ENCODE measurements at places on chromosomes 2 and 18.

DNA sequence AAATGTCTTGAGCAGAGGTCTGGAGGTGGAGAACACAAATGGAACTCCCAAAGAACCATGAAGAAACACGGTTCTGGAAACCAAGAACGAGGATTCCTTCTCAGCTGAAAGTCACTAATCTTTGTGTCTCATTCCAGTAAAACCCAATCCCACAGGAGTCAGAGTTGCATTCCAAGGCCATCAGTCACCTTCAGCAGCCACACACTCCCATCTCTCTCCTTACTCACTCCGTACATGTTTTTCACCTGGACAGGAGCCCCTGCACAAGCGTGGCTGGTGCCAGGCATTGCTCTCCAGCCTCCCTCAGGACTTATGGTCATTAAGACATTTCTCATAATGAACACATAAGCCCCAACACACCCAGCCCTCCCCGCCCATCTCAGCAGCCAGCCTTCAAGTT lies 175.4 kb upstream of the SIX2 start:
- DNase-seq: no peak

GRCh38 chr2:225010804-225011203 lies 31.5 kb downstream of the DOCK10 start:
- no peak for DNase-seq

DNA sequence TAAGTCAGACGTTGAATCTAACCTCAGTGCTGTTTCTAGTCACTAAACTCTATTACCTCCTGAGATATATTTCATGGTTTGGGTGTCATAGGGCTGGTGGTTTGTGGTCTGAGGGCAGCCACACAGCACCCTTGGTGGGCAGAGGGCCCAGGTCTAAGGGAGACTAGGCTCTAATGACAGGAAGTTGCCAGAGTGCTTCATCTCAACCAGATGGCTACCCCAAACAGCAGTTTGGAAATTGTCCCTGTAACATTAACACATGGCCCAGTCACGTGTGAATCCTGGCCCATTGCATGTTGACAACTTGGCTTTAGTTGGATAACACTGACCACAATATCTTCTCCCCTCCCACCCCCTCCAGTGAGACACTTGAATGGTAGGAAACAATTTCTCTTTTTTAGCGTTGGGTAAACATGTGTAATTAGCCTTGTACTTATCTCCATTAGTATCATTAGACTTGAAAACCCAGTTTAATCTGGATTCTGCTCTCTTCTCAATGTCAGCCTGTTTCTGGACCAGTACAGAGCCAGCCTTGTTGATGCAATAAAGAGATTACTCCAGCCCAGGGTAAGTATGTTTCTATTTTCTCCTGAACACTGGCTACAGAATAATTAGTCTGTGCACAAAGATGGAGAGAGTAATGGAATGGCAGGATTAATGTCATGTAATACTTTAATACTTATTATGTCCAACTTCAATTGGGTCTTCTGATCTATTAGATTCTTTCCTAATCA lies 187.8 kb upstream of the SIX3 start:
- peak; percentile 92 for DNase-seq

- peak; percentile 65 for DNase-seq
These were observed 81.0 kb upstream of the TMEM17 start for GRCh38 chr2:62586981-62587380.

- no peak for DNase-seq
These were observed 185.3 kb upstream of the RAB6C start for GRCh38 chr2:129794116-129794515.

GRCh38 chr2:182666674-182667314 lies 49.3 kb upstream of the DNAJC10 start:
- peak; percentile 67 for DNase-seq

GRCh38 chr2:231228974-231229529 lies 30.6 kb downstream of the ARMC9 start:
- DNase-seq: no peak

- DNase-seq: no peak
These were observed 255.3 kb downstream of the VAPA start for GRCh38 chr18:10169064-10169562.

DNA sequence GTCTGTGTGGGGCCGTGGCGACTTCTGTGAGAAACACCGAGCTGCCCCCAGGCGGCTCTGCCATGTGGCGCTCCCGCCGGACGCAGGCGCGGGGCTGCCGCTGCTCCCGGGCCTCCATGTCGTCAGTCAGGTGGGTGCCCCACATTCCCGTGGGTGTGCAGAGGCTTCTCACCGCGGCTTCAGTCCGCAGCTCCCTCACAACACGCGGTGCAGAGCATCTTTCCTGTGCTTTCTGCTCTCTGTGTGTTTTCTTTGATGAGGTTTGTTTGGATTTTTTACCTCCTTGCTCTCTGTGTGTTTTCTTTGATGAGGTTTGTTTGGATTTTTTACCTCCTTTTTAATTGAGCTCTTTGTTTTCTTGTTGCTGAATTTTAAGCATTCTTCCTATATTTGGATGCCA lies 13.0 kb downstream of the AQP12A start:
- no peak for DNase-seq

All from OCI-M1 (cell line).